ENCODE measurements at places on chromosomes 7 and 10.
A peak's percentile ranks its signal among the peaks of the same experiment; 100 is the strongest.

DNA sequence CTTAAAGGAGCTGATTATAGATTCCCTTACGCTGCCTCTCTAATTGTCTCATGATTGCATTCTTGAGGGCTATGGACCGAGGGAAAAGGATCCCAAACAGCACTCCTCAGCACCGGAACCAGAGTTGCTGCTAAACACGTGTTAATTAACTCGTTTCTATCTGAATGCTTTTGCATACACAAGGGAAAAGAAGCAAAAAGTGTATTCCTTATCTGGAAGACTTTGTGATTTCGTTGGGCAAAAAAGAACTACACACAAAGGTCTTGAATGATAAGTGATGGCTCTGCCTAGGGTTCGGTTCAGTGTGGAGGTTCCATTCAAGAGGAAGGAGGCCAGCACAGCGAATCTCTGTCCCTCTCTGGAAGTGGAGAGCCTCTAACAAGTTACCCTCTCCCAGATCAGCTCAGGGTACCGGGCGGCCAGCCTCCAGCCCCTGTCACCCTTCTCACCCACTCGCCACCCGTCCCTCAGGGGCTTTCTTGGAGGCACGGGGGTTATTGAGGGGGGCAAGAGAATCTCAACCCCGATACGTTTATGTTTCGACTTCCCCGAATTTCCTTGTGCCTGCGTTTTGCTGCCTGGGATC, 515 bp upstream of the SLC4A2 start:
- DNase-seq = no peak

- DNase-seq = no peak
Observed at GRCh38 chr7:66666313-66666952, 37.8 kb downstream of the KCTD7 start.

DNA sequence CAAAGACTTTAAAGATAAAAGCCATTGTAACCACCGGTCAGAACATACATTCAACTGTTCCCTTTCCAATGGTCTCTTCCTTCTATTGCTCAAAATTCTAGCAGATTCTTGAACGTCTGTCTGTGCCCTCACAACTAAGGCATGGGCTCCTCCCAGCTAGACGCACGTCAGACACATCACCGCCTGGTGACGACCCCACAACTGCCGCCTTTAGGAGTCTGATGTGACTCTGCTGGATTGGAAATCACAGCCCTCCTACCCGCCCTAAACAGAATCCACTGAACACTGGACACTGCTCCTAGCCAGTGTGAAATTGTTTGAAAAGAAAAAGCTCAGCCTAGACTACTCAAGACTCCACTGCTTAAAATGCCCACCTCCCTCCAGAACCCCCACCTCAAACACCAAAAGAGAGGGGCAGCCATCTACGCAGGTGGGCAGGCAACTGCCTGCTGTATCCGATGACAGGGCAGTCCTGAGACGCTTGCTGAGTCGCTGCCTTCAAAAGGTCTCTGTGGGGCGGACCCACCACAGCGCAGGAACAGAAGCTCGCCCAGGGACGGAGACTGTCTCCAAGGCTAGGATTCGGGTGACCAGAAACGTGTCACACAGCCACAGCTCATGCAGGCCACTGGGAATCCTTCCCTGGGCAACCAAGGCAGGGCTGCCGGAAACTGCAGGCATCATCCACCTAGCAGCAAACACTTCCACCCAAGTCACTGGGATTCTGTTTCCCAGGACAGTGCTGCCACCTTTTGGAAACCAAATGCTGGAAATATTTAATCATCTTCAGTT, 34.7 kb downstream of the GSDME start:
- no peak for DNase-seq

DNA sequence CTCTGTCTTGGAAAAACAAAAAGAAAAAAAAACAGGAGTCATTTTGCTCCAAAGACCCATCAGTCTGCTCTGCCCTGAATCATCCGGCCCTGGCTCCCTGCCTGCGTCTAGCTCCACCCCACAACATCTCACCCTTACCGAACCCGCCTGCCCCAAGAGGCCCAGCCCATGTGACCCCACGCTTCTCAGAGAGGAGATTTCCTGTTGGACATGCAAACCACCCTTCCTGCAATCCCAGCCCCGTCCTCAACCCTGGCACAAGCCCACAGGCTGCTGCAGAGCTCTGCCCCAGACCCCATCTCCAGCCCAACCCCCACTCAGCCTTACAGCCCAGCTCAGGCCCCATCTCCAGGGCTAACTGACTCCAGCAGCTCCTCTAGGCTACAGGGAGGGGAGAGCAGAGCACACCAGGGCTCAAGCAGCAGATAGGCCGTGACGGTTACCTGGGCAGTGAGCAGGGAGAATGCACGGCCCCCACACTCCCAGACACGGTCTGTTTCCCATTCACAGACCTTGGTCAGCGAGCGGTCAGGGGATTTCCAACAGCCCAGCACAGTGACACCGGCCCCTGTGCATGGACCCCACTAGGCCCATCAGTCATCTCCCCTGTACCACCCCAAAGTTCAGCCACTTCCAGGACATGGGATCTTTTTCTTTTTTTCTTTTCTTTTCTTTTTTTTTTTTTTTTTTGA, 69.9 kb upstream of the GTF2I start:
- DNase-seq = peak; percentile 67

DNA sequence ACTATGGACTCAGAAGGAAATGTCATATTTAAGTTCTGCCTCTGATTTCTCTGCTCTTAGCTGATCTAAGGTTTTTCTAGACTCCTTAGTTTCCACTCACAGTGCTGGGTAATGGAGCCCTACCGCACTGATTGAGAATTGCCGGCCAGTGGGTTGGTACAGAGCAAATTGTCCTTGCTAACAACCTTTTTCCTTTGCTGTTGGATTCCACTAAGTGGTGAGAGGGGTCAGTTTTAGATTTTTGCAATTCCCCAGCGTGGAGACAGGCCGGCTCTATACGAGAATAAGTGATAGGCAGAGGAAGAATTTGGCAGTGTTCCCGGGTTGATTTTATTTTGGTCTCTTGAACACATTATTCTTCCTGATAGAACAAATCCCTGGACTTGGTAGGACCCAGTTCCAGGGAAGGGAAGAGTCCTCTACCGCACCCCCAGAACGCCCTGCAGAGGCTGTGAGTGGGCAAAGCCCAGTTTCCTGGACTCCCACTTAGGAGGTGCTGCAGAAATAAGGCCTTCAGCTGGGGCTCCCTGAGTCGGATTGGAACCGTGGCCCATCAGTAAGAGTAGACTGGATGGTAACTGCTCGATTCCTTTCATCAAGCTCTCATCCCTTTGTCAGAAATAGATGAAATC, 3.0 kb upstream of the NRP1 start:
- DNase-seq = no peak

GRCh38 chr10:120485946-120486345, 28.9 kb downstream of the PLPP4 start:
- DNase-seq = no peak

- no peak for DNase-seq
Observed at GRCh38 chr10:114087655-114088054, 44.0 kb downstream of the ADRB1 start.

DNA sequence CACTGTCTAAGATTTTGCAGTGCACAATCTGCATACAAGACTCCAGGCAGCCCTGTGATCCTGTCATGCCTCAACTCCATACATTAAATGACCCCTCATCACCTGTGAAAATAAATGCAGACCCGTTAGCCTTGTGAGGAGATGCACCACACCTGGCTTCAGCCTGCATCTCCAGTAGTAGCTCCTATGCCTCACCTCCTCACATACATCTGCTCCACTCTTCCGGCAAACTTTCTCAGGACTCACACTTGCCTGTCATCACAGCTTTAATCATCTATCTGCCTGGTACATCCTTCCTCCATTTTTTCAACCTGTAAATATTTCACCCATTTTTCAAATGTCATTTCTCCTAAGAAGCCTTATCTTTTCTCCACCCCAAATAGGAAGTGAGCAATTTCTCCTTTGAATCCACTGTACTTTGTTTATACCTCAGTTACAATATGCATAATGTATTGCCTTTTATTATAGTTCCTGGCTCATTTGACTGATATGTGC, 39.3 kb upstream of the ABCB5 start:
- no peak for DNase-seq

DNA sequence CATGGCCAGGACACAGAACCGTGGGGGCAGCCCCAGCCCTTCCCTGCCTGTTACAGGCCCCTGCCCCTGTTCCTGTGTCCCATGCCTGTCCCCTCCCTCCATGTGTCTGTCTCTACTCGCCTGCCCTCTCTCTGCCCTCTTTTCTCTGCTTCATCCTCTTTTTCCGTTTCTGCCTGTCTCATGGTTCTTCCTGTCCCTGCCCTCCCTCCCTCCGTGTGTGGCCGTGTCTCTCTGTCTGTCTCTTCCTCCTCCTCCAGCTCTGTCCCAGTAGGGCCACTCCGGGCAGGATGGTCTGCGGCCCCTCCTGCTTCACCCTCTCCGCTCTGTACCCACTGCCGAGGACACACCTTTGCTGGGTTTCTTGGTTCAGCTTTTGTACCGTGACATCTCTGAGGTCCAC, 137.4 kb downstream of the FAM53B start:
- no peak for DNase-seq

- DNase-seq = no peak
Observed at GRCh38 chr7:77450054-77450453, 33.9 kb upstream of the GSAP start.

GRCh38 chr10:42827201-42827600, 44.6 kb downstream of the BMS1 start:
- DNase-seq = no peak

- no peak for DNase-seq
Observed at GRCh38 chr7:18831419-18831818, 286.0 kb downstream of the TWIST1 start.

- DNase-seq = no peak
Observed at GRCh38 chr7:37284805-37285231, 163.8 kb downstream of the ELMO1 start.

GRCh38 chr7:55420530-55420929, 55.4 kb downstream of the LANCL2 start:
- no peak for DNase-seq

GRCh38 chr7:91527460-91527859, 263.2 kb downstream of the FZD1 start:
- no peak for DNase-seq

DNA sequence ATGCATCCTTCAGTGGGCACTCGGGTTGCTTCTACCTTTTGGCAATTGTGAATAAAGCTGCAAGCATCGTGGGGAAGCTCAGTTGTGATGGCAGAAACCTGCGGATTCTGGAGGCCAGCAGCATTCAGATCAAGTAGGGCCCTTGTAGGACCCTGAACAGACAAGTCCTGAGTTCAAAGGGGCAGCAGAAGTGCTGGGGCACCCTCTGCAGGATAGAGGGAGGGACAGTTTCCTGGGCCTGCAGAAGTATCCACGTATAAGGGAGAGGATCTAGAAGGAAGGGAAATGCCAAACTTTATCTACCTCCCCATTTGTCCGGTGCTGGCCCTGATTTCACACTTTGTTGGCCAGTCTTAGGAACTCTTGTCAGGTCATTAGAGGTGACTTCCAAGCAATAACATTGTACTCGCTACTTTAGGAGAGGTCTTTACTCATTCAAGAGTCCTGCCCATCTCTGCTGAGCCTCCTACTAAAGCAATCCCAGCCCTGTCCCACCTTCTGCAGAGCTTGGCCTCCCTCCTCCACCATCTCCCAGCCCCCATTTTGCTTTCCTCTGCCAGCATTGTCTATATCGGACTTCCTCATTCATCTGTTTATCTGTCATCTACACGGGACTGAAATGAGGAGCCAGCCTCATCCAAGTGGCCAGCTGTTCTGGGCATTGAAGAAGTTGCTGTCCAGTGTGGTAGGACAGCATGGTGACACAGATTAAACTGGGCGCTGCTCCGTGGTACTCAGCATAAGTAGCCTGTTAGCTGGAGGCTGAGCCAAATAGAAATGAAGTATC, 26.6 kb upstream of the R3HCC1L start:
- DNase-seq = no peak

DNA sequence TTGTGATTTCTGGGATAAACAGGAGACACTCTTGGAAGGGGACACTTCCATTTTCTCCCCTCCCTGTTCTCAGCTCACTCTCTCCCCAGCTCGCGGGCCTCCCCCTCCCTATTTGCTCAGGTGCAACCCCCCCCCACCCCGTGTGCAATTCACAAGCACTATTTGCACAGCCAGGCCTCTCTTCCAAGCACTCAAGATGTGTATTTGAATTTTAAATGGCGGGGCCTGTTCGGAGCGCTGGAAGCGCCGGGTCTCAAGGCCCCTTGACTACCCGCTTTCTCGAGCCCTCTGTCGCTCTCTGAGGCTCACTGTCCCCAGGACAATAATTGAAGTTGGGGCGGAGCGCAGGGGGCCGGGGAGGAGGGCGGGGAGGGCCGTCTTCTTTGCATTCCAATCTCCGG, 7.8 kb downstream of the SHH start:
- no peak for DNase-seq

DNA sequence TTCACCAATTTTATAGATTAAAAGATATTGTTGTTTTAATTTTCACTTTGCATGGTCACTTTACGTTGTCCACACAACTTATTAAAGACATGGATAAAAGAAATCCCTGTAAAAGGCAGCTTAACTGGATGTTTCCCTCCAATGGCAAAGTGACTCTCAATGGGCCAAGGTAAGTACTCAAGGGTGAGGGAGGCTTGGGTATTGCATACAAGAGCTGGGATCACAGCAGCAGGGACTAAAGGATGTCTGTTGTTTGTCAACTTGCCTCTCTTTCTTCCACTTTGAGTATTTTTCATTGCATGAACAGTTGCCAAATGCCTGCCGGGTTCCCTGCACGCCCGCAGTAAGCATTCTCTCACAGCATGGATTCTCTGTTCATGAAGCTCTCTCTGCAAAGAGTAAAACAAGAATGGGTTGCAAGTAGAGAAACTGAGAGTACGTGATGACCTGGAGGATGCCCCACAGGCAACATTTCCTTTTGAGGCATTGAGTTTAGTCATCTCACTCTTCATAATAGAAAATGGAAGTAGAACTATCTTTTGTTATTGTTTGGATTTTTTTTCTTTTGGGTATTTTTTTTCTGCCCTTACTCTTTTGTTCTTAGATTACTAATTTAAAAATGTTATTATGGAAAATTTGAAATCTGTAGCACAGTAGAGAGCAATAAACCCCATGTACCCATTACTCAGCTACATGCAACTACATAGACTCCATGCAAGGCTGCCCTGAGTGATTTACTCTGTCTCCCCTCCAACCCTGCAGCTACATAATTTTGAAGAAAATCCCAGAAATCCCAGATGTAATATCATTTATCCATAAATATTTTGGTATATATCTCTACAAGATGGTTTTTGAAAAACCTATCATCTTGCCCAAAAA, 26.3 kb downstream of the GPR141 start:
- DNase-seq = no peak

GRCh38 chr10:97964748-97965147, 65.7 kb downstream of the CRTAC1 start:
- no peak for DNase-seq

DNA sequence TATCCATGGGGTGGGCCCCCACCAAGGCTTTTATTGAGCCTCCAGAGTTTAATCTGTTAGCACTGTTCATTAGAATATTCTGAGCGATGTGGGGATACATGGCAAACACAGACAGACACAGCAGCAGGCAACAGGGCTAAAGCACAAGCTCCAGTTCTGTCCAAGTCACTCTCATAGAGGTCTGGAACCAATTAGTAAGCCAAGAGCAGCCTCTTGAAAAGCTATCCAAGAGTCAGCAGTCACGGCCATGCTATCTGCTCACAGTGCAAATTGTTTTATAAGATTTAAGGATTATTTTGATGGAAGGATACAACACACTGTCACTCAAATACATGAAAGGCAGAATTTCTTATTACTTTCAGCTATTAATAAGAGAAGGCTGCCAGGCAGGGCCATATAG, 86.4 kb upstream of the DGKB start:
- no peak for DNase-seq

Measured in HS-27A (cell line).